ENCODE measurements at places on chromosomes 4 and X. TPM values are rescaled to one million over a fixed set of nuclear protein-coding genes. Genes with fewer than 3 reads are reported as not detected.

Gene STAP1
- total RNA-seq, result not detected

Gene IL2RG
- not detected for total RNA-seq

Gene P2RY8
- not detected for total RNA-seq

Gene C1QTNF7
- not detected for total RNA-seq

Gene GLRA3
- total RNA-seq, result not detected

Gene LYAR
- 14.8 TPM for total RNA-seq

Gene ARHGAP10
- 15.0 TPM for total RNA-seq

Gene NAA10
- 127 TPM for total RNA-seq

Gene CHRDL1
- 0.74 TPM for total RNA-seq

Gene LRCH2
- total RNA-seq, result 8.2 TPM

Gene PAGE2
- total RNA-seq, result not detected

- H3K27ac ChIP-seq, result peak overlapping the region; percentile 95
- DNase-seq, result peak; percentile 43
- peak overlapping the region; percentile 85 for H3K4me3 ChIP-seq
These were observed 657 bp downstream of the TCEAL8 start for GRCh38 chrX:103254171-103254824.

GRCh38 chr4:1754336-1754735 lies 33.0 kb downstream of the TACC3 start:
- H3K36me3 ChIP-seq, result no peaks in the 10 kb centered on the region
- no peak overlapping the region for H3K4me3 ChIP-seq
- no peaks in the 10 kb centered on the region for H3K27me3 ChIP-seq

GRCh38 chr4:16437836-16438235 lies 211.6 kb upstream of the TAPT1 start:
- H3K4me1 ChIP-seq, result no peaks in the 10 kb centered on the region
- no peak for DNase-seq
- no peaks in the 10 kb centered on the region for H3K36me3 ChIP-seq
- H3K27ac ChIP-seq, result no peak overlapping the region
- no peaks in the 10 kb centered on the region for H3K27me3 ChIP-seq
- H3K4me3 ChIP-seq, result no peak overlapping the region

DNA sequence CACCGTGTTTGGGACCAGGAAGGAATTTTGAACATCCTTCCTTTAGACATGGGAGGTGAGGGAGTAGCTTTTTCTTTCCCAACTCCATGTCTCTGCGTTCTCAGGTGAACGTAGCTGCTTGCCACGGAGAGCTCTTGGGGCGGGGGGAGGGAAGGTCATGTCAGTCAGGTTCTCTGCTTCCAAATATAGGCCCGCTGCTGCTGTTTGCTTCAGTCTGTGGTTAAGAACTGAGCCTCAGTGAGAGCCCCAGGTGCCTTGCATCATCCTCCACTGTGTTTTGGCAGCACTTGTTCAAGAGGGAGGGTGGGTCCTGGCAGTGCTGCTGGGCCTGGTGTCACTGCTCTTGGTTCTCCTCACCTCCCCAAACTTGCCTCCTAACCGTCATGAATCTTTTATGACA lies 46.5 kb downstream of the HADH start:
- H3K27me3 ChIP-seq, result no peaks in the 10 kb centered on the region
- H3K36me3 ChIP-seq, result no peaks in the 10 kb centered on the region
- H3K4me1 ChIP-seq, result peaks cover 19% of the 10 kb centered on the region
- DNase-seq, result peak; percentile 67
- peak overlapping the region; percentile 88 for H3K27ac ChIP-seq

- DNase-seq, result no peak
- no peaks in the 10 kb centered on the region for H3K4me1 ChIP-seq
- H3K4me3 ChIP-seq, result no peak overlapping the region
- no peaks in the 10 kb centered on the region for H3K27me3 ChIP-seq
These were observed 20.0 kb upstream of the TMPRSS11A start for GRCh38 chr4:67983333-67983732.

GRCh38 chr4:140871368-140871767 lies 115.2 kb upstream of the TBC1D9 start:
- no peaks in the 10 kb centered on the region for H3K36me3 ChIP-seq
- H3K4me3 ChIP-seq, result no peak overlapping the region
- peaks cover 33% of the 10 kb centered on the region for H3K4me1 ChIP-seq
- no peaks in the 10 kb centered on the region for H3K27me3 ChIP-seq
- no peak for DNase-seq
- H3K27ac ChIP-seq, result no peak overlapping the region

DNA sequence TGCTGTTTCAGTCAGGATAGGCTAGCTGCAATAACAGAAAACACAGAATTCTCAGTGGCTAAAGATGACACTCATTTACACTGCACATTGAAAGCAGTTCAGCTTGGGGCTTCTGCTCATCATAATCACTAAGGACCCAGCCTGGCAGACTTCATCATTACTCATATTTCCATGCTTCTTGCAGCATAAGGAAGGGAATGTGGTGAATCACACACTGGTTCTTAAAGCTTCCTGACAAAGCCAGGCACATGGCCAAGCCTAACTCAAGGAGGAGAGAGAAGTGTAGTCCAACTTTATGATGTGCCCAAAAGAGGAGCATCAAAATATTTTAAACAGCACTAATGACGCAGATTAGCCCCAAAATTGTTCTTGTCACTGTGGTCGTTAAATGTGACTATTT lies 186.5 kb downstream of the BANK1 start:
- DNase-seq, result peak; percentile 98
- peaks cover 4% of the 10 kb centered on the region for H3K4me1 ChIP-seq
- no peaks in the 10 kb centered on the region for H3K36me3 ChIP-seq
- H3K27me3 ChIP-seq, result no peaks in the 10 kb centered on the region

- no peak for DNase-seq
- H3K27me3 ChIP-seq, result no peaks in the 10 kb centered on the region
- no peaks in the 10 kb centered on the region for H3K36me3 ChIP-seq
- H3K4me3 ChIP-seq, result no peak overlapping the region
- H3K27ac ChIP-seq, result no peak overlapping the region
- no peaks in the 10 kb centered on the region for H3K4me1 ChIP-seq
These were observed 730.8 kb upstream of the NDST4 start for GRCh38 chr4:115844180-115844579.

DNA sequence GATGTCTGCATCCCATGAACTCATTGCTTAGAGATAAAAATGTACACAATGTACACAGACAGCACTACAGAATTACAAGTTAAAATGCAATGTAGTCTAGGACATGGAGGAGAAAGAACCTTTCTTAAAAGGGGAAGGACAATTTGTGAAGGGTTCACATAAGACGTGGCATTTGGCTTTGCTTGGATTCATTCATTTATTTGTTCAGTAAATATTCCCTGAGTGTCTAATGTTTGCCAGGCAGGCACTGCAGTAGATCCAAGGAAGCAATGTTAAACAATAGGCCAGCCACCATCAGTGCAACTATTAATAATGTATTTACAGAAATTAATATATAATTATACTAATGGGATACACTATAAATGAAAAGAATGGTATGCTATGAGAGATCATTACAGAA lies 94.4 kb downstream of the GRIA2 start:
- no peaks in the 10 kb centered on the region for H3K36me3 ChIP-seq
- no peak overlapping the region for H3K4me3 ChIP-seq
- no peak for DNase-seq
- no peak overlapping the region for H3K27ac ChIP-seq

DNA sequence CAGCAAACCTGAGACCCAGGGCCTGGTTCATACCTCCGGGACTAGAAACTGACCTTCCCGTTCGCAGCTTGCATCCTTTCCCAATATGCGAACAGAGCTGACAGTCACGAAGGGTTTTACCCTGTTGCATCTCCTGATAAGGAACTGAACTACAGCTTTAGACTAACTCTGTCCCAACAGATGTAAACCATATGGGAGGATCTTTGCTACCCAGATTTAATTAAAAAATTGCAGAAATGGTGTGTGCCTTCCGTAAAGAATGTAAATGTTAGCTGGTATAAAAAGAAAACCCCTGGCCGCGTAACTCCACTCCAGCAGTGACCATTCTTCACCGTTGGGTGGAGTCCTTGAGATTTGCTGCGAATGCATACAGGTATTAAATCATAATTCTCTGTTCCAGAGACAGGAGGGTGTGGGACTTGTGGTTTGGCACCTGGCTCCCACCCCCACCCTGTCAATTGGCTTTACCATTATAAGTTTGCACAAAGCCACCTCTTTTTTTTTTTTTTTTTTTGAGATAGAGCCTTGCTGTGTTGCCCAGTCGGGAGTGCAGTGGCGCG lies 40.6 kb upstream of the SORCS2 start:
- no peak for DNase-seq
- no peaks in the 10 kb centered on the region for H3K4me1 ChIP-seq
- H3K27ac ChIP-seq, result no peak overlapping the region
- no peak overlapping the region for H3K4me3 ChIP-seq

DNA sequence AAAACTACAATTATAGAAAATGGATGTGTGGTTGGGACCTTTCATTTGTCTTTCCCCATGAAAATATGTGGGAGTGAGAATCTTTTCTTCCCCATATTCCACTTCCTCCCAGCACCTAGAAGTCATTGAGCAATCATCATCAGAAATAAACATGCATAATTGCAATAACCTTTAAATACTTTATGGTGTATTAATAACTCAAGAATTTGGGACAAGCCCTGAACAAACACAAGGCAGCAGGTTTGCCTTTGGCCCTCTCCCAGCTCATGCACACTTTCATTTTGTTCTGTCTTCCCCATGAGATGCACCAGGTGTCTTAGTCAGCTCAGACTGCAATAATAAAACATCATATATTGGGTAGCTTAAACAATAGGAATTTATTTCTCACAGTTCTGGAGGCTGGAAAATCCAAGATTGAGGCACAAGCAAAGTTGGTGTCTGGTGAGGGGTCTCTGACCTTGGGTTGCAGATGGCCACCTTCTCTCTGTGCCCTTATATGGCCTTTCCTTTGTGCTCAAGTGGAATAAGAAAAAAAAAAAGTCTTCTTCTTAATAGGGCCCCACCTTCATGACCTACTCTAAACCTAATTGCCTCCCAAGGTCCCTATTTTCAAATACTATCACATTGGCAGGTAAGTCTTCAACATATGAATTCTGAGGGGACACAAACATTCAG lies 34.7 kb upstream of the TMEM184C start:
- no peaks in the 10 kb centered on the region for H3K27me3 ChIP-seq
- DNase-seq, result no peak
- peaks cover 9% of the 10 kb centered on the region for H3K4me1 ChIP-seq
- H3K36me3 ChIP-seq, result no peaks in the 10 kb centered on the region
- H3K27ac ChIP-seq, result no peak overlapping the region

GRCh38 chr4:82747686-82748575 lies 50.7 kb downstream of the SCD5 start:
- no peak overlapping the region for H3K27ac ChIP-seq
- no peaks in the 10 kb centered on the region for H3K36me3 ChIP-seq
- no peaks in the 10 kb centered on the region for H3K27me3 ChIP-seq

DNA sequence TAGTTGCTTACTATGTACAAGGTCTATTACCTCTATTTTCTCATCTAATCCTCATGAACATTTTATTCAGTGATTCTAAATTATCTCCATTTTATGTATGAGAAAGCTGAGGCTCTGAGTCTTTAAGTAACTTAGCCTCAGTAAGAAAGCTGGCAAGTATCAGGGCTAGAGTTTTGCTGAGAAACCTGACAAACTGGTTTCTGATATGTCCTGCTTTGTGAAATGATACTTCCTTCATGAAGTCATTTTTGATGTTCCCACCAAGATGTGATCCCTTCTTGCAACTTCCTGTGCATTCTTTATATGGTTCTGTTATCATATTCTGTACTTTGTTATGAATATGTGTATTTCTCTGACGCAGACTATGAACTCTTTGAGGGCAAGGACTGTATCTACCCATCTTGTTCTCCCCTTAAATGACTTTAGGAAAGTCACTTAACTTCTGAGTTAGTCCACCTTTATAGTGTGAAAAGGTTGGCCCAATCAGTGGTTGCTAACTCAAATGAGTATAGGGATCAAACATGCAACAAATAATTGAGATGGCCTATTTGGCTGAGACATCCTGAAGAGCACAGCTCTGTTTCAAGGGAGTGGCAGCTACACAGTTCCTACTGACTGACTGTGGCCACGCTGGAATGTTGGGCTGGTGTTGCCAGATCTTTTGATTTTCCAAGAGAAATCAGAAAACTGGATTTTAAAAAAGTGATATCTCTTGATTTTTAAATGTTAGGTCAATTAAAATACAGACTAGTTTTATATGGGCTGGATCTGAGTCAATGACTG lies 127.9 kb upstream of the AMOT start:
- no peak overlapping the region for H3K4me3 ChIP-seq
- no peak for DNase-seq
- no peaks in the 10 kb centered on the region for H3K36me3 ChIP-seq
- no peaks in the 10 kb centered on the region for H3K4me1 ChIP-seq
- H3K27me3 ChIP-seq, result no peaks in the 10 kb centered on the region
- no peak overlapping the region for H3K27ac ChIP-seq

GRCh38 chr4:40562681-40563080 lies 67.0 kb downstream of the RBM47 start:
- peaks cover 16% of the 10 kb centered on the region for H3K4me1 ChIP-seq
- H3K27me3 ChIP-seq, result no peaks in the 10 kb centered on the region
- no peak for DNase-seq
- no peak overlapping the region for H3K27ac ChIP-seq
- H3K4me3 ChIP-seq, result no peak overlapping the region

DNA sequence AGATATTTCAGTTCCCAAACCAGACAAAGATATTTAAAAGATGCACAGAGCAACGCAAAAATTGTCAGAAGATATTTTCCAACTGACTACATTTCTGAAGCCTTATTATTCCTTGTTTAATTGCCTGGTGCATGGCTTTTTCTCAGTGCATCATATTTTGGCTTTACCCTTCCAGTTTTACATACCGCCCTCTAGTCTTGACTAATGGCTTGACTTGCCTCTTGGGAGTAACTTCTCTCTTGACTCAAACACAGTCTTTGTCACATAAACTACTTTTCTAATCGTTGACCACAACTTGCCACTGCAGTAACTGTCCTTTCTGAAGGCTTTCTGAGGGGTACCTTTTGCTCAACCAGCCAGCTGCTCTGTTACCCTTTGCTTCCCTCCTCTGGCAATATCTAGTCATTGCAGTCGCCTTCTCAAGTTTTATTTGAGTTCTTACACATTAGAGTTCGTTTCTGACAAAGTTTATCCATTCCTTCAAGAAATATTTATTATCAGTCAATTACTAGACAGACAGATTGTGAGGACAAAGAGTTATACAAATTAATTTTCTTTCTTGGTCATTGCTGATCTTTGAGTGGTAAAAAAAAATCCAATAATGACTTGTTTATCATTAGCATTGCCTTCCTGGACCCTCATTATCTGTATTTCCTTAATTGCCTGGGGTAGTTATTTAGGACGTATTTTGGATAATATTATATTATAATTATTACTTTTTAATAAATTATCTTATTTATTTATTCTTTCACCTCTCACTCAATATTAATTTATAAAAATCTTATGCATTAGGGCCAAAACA lies 506.9 kb upstream of the PCDH10 start:
- H3K27me3 ChIP-seq, result no peaks in the 10 kb centered on the region
- H3K27ac ChIP-seq, result no peak overlapping the region
- no peaks in the 10 kb centered on the region for H3K4me1 ChIP-seq
- no peak overlapping the region for H3K4me3 ChIP-seq
- DNase-seq, result peak; percentile 64
- H3K36me3 ChIP-seq, result no peaks in the 10 kb centered on the region

- H3K4me1 ChIP-seq, result no peaks in the 10 kb centered on the region
- DNase-seq, result no peak
- H3K36me3 ChIP-seq, result no peaks in the 10 kb centered on the region
These were observed 20.0 kb upstream of the BMP2K start for GRCh38 chr4:78756137-78756536.
